ENCODE measurements at places on chromosomes 16 and 17. TPM values are rescaled to one million over a fixed set of nuclear protein-coding genes. Genes with fewer than 3 reads are reported as not detected.

GRCh38 chr17:35729405-35729833 is 2.0 kb upstream of the RASL10B start:
- DNase-seq, result no peak

- no peak for DNase-seq
Measured at GRCh38 chr17:40862985-40863733, 3.9 kb downstream of the KRT12 start.

The CMTM2 gene
- not detected for total RNA-seq

GRCh38 chr16:4615384-4616046 is 827 bp upstream of the UBALD1 start:
- no peak for DNase-seq

The ASGR1 gene
- 9.7 TPM for total RNA-seq

The KCNH4 gene
- not detected for total RNA-seq

- peak; percentile 78 for DNase-seq
Measured at GRCh38 chr17:73192206-73192893, 505 bp upstream of the COG1 start.

DNA sequence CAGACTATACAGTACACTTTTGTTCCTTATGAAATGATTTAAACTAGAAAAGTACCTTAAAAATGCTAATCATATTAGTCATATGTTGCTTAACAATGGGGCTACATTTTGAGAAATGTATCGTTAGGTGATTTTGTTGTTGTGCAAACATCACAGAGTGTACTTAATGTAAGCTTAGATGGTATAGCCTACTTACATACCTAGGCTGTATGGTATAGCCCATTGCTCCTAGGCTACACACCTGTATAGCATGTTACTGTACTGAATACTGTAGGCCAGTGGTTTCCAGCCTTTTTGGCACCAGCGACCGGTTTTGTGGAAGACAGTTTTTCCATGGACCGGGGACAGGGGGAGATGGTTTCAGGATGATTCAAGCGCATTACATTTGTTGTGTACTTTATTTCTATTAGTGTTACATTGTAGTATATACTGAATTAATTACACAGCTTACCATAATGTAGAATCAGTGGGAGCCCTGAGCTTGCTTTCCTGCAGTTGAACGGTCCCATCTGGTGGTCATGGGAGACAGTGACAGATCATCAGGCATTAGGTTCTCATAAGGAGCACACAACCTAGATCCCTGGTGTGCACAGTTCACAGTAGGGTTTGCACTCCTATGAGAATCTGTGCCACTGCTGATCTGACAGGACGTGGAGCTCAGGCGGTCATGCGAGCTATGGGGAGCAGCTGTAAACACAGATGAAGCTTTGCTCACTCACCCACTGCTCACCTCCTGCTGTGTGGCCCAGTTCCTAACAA is 35.0 kb upstream of the MRC2 start:
- DNase-seq, result no peak

- DNase-seq, result peak; percentile 76
Measured at GRCh38 chr17:16363749-16364536, 10.7 kb upstream of the CENPV start.

DNA sequence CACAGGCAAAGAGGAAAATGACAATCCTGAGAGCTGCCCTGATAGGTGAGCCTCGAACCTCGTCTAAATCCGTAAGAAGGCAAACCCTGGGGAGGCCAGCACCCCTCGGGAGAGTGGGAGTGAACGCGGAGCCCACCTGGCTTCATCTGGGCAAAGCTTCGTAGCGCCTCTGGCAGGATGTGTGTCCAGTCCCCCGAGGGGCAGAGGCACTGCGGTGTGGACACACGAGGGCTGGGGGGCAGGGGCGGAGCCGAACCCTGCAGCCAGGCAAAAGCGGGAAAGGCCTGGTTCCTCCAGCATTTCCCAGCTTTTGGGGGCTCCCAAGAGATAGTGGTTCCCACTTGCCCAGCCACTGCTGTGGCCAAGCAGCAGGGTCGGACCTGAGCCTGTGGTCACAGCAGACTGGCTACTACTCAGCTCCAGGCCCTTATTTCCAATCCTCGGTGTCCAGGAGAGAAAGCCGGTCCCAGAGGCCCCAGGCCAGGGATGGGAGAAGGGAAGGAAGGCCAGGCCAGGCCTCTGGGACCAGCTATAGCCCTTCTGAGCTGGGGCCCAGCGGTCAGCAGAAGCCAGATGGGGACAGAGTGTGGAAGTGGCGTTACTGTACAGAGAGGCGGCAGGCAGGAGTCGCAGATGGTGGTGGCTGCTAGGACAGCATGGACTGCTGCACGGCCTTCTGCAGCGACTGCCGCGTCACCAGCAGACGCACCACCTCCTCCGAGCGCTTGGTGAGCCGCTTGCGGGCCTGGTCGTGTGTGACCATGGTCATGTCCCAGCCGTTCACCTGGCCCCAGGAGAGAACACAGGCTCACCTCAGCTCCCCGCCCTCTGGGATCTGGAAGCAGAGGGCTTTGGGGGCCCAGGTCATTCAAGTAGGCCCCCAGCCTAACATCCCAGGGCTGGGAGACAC is 5.0 kb downstream of the TAX1BP3 start:
- no peak for DNase-seq

DNA sequence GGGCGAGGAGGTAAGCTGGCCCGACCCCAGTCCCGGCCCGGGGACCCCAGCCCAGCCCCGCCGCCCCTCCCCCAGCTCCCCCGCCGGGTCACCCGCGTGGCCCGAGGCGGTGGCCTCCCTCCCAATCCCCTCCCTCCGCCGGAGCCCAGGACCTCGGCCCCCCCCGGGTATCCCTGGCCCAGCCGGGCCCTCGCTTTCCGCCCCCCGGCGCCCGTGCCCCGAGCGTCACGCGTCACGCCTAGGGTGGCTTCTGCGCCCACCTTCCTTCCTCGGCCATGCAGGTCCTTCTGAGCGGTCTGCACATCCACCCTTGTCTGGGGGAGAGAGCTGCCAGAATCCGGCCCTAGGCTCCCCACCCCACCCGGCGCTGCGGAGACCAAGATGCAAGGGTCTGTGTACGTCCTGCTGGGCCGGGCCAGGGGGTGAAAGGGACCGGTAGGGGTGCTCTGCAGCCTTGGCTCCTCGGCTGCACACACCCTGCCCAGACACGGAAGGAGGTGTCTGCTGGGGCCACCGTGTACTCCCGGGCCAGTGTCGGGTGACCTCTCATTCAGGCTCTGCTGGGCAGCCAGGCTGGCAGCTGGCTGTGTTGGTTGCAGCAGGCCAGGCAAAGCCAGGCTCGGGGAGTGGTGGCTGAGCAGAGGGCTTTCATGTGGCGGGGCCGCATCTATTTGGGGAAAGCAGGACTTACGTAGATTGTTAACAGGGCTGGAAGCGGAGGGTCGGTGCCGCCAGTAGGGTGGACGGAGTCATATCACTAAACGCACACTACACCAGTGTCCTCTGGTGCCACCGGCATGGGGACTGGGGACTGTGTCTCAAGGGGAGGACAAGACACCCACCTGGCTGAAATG is 754 bp downstream of the RAB11FIP4 start:
- peak; percentile 71 for DNase-seq

The GNGT2 gene
- total RNA-seq, result 0.34 TPM

GRCh38 chr16:80557037-80557436 is 16.2 kb downstream of the DYNLRB2 start:
- DNase-seq, result no peak

The CHRNE gene
- 0.52 TPM for total RNA-seq

GRCh38 chr16:15950161-15950854 is 892 bp downstream of the ABCC1 start:
- no peak for DNase-seq

- no peak for DNase-seq
Measured at GRCh38 chr17:51852603-51853002, 305.9 kb downstream of the CA10 start.

The FGF11 gene
- total RNA-seq, result 21.8 TPM

The ARL6IP1 gene
- total RNA-seq, result 205 TPM

The PYDC1 gene
- total RNA-seq, result not detected

The HEATR9 gene
- total RNA-seq, result not detected

The WFIKKN1 gene
- total RNA-seq, result 9.0 TPM

DNA sequence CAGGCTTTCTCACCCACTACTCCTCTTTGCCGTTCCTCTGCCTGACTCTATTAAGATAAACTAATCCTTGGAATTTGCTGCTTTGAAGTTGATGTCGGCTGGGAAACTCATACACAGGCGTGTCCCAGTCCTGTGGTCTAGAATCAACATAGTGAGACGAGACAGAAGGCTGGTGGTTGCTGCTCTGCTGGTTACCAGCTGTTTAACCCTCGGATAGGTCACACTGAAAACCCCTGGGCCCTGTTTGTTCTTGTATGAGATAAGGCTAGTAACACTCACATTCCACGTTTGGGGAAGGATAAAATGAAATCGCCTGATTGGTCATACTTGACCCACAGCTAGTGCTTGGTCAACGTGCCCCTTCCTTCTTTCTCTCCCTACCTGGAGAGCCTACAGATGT is 517.0 kb downstream of the CDH13 start:
- no peak for DNase-seq

Measured in type B pancreatic cell (in vitro differentiated cells).